Urinary bladder (tissue), 4 donors: ENCODE measurements at places on chromosomes 7 and 10. TPM values are rescaled to one million over a fixed set of nuclear protein-coding genes. Genes with fewer than 3 reads are reported as not detected.

LIPM gene
- total RNA-seq: not detected

DNA sequence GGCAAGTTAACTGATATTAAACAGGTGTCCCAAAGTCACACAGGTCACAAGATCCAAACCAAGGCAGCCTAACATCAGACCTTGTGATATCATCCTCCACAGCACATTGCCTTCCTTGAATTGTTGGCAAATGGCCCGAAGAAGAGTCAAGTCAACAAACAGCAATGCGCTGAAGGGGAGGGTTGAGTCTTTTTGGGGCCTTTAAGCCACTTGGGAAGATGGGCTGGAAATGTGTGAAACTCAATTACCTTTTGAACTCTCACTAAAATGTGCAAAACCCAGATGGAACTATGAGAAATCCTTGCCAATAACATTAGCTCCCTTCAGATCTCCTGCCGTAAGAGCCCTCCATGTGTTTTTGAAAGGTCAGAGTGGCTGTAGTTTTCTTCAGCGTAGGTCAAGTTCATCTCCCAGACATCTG lies 47.9 kb upstream of the STK17A start:
- DNase-seq: no peak

GRCh38 chr7:78002715-78003114 lies 204.1 kb downstream of the PHTF2 start:
- no peak for DNase-seq

SPDYE9 gene
- not detected for total RNA-seq

DNA sequence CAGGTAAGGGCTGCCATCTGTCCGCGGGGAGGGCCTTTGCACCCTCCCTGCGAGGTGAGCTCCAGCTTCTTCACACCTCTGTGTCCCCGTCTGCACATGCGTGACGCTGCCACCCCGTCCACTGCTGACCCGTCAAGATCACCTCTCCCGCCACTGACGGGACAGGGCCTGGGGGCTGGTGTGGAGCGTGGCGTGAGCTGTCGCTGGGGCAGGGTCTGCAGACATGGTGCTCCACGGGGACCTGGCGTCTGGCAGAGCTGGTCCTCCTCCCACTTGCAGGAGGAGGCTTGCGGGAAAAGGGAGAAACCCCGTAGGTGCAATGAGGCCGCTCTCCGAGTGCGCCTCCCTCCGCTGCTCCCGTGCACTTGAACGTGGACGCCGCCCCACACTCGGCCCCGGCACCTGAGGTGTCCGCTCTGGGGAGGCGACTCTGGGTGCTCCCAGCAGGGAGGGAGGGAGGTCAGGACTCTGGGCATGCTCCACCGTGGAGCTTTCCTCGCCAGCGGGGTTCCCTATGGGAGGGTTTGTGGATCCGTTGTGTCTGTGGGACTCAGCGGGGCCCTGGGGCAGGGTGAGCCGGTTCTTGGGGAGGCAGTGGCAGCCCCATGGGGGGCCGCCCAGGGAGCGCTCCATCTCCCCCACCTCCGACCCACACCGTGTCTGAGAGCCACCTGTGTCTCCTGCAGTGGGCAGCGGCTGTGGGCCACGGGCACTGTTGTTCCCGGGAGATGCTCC lies 17.6 kb upstream of the DPYSL4 start:
- DNase-seq: no peak

DNA sequence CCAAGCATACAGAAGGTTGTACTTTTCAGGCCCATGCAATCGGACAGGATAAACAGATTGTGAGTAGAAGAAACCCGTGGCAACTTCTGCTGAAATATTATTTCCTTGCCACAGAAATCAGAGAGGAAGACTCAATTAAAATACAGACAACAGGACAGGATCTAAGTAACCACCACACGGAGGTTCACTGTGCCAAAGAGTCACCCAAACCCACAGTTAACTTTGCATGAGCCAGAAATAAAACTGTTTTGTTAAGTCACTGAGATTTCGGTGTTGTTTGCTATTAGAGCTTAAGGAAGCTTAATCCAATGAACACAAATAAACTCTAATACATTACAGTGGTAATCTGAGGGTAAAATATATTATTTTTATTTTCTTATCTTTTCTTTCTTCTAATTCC lies 14.0 kb downstream of the PNPLA8 start:
- DNase-seq: no peak

DNA sequence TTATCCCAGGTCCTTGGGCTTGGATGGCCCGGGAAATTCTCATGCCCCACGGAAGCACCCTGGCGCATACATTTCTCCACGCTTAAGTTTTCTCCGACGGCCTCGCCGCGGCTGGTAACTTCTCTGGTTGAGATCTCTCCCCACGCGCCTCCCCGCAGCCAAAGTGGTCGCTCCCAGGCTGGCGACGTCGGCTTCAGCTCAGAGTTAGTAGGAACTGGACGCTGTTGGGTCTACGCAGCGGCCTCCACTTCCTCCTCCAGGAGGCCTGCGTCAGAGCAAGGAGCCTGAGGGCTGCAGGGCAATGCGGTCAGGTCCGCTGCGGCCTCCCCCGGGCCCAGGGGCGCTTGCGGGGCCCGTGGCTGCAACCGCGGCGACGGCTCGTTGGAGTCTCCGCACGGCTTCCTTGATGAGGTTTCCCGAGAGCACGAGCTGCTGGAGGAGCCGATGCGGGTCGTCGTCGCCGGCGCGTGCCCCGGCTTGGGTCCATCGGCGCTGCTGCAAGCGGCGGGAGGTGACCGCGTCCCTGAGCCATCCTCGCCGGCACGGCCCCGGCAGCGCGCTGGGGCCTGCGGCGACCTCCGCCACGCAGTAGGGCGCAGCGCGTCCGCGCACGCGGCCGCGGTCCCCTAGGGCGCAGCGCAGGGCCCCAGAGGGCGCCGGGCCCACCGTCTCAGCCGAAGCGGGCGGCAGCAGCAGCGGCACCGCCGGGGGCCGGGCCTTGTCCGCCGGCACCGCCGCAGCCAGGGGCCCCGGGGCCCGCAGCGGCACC lies 744 bp downstream of the FRAT2 start:
- DNase-seq: no peak

DNA sequence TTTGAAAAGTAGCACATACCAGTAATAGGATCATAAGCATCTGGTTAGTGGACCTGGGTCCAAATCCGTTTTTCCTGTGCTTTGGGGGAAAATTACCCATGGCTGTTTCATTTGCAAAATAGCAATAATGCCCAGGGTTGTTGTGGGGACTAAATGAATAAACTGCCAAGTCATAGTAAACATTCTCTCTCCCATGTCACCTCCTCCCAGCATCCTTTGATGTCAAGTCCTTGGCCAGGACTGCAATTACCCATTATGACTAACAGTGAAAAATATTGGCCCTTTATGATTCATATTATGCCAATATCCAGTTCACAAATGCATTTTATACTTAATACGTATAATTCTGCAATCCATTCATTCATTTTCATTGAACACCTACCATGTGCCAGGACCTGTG lies 23.0 kb downstream of the TOMM7 start:
- DNase-seq: no peak

CDHR3 gene
- total RNA-seq: 10.8 TPM

NXPH1 gene
- 2.0 TPM for total RNA-seq
